ENCODE measurements at places on chromosomes 16 and 17.

- no peak for DNase-seq
Observed at GRCh38 chr16:69150146-69150865, 17.9 kb downstream of the UTP4 start.

DNA sequence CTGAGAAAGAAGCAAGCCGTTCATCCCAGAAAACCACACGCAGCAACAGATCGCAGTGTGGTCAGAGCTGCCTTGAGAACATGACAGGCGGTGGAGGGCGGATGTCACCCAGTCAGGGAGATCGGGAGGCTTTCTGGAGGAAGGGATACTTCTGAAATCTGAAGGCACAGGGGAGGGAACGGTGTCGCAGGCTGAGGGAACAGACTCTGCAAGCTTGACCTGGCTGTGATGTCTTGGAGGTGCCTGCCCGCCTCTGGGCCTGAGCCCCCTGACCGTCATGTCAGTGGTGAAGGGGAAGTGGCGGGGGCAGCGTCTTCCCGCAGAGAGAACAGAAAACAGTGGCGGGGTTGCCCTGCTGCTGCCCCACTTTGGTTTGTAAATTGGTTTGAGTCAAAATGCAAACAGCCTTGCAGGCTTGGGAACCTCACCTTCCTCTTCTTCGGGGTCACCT, 8.1 kb upstream of the ATP2A3 start:
- DNase-seq: no peak

DNA sequence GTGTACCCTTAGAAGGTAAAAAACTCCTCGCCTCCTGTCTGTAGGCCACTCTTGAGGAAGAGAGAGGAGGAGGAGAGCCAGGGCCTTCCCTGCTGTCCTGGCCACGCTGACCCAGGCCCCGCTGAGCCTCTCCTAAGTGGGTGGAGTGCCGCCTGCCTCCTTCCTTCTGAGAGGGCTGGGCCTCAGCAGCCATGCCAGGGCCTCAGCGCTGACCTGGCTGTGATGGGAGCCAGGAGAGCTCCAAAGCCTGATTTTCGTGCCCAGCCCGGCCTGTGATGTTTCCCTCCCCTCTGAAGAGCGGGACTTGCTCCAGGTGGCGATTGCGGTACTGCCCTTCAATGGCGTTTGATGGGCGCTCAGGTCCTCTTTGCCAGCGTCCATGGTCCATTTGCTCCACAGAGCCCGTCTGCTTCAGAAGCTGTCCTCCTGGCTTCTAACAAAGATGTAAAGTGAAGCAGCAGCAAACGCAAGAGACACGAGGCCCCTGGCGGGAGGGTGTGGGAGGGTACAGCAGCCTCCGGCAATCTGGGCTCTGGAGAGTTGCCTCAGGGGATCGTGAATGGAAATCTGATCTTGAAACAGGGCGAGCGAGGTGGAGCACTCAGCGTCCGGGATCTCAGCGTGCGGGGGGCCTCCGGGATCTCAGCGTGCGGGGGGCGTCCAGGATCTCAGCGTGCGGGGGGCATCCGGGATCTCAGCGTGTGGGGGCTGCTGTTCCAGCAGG, 93.5 kb downstream of the NPIPB11 start:
- DNase-seq: no peak

GRCh38 chr17:51500454-51500853, 240.1 kb downstream of the UTP18 start:
- no peak for DNase-seq

- no peak for DNase-seq
Observed at GRCh38 chr16:78258375-78259065, 159.1 kb downstream of the WWOX start.

- DNase-seq: no peak
Observed at GRCh38 chr17:77935121-77935571, 23.4 kb upstream of the TNRC6C start.

- no peak for DNase-seq
Observed at GRCh38 chr16:55323637-55324271, at the start of gene IRX6. TSS of gene IRX6 (plus strand) at chr16:55324203. CDS start at chr16:55325092, 889 bp downstream.

DNA sequence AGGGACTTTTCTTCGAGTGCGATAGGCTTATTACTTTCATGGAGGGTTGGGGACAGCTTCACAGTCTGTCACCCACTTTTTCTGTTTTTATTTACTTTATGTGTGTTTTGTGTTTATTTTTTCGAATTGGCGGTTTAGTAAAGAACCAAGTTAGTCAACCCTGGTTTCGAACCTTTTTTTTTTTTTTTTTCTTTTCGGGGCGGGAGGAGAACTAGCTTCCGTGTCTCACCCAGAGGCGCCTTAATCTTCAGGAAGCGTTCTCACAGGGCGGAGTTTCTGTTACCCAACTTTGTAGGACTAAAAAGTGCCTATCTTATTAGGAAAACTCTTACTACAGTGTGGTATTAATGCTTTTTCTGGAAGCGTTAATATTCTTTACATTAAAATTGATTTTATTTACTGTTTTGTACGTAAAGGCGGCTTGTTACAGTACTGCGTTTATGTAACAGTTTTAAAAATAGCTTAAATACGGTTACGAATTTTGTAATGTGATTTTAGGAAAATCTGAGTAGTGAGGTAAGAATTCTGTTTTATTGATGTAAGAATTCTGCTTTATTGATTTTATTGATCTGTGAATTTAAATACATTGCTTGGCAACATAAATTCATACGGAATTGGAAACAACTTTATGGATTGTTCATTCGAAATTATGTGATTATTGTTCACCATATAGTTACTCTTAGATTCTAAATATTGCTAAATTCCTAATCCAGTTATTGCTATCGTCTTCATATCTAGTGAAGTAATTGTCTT, 885 bp downstream of the ZNF207 start:
- peak; percentile 23 for DNase-seq

DNA sequence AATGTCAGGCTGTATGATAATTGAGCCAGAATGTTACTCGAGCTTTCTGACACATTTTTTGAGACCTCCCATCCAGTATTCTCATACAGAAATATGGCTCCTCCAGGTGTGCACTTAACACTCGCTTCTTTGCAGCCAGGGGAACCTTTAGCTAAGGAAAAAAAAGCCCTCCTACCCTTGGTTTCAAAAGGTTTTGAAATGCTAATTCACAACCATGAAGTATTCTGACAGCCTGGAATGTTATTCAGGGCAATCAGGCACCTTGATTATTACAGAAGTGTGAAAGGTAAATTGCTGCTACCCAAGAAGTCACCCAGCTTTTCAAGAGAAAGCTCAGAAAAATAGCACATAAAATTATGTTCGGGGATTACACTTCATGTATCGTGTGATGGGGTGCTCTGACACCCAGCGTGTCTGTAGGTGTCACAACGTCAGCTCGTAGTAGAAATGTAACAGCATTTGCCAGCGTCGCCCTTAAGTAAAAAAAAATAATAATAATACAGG, 41.1 kb downstream of the NTN1 start:
- no peak for DNase-seq

DNA sequence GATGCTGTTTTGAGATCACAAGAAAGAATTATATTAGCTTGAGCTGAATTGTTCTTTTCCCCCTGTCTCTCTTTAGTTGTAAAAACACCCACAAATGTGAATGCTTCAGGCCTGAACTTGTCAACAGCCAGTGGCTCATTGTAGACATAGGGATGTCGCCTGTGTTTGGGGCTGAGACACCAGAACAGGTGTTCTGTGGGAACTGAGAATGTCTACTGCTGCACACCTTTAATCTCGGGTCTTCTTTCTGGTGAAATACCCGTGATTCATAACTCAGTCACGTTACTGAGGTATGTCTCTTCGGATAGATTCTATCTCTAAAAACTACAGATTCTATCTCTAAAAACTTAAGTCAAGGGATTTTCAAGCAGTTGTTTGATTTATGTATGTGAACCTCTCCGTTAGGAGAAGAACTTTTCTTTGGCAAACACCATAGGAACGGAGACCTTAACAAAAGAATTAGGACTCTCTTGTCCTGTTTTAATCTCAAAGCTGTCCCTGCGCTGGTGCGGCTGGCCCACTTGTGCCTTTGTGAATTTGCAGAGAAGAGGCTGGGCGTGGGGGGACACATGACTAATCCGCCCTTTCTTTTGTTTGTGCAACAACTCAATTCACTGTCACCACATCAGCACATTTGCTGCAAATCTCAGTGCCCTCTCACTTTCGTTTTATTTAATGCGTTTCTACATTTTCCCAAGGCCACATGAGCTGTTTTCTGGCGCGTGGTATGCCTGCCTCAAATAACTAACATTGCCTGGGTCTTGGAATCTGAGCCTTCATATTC, 643.0 kb downstream of the MAF start:
- peak; percentile 42 for DNase-seq

DNA sequence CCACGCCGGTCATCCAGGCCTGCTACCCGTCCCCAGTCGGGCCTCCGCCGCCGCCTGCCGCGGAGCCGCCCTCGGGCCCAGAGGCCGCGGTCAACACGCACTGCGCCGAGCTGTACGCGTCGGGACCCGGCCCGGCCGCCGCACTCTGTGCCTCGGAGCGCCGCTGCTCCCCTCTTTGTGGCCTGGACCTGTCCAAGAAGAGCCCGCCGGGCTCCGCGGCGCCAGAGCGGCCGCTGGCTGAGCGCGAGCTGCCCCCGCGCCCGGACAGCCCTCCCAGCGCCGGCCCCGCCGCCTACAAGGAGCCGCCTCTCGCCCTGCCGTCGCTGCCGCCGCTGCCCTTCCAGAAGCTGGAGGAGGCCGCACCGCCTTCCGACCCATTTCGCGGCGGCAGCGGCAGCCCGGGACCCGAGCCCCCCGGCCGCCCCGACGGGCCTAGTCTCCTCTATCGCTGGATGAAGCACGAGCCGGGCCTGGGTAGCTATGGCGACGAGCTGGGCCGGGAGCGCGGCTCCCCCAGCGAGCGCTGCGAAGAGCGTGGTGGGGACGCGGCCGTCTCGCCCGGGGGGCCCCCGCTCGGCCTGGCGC, 2.4 kb downstream of the HIC1 start:
- no peak for DNase-seq

- no peak for DNase-seq
Observed at GRCh38 chr16:77480681-77481315, 46.0 kb upstream of the ADAMTS18 start.

DNA sequence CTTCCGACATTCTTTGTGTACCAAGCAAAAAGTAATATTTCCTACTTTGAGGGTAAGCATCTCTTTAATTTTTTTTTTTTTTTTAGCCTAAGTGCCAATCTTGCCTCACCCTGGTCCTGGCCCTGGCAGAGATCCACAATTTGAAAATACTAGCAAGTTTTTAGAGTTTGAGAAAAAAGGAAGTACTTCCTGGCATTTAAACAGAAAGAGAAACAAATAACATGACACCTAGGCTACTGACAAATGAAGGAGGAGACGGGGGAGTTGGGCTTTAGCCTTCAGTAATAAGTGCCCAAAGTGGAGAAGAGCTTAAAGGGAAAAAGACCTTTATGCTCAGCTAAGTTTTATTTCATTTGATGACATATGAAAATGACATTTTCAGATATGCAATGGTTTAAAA, 92.8 kb downstream of the HS3ST3A1 start:
- DNase-seq: no peak

GRCh38 chr17:1030684-1031532, 34.0 kb downstream of the TIMM22 start:
- DNase-seq: no peak
